ENCODE measurements at places on chromosomes 7 and 10.

DNA sequence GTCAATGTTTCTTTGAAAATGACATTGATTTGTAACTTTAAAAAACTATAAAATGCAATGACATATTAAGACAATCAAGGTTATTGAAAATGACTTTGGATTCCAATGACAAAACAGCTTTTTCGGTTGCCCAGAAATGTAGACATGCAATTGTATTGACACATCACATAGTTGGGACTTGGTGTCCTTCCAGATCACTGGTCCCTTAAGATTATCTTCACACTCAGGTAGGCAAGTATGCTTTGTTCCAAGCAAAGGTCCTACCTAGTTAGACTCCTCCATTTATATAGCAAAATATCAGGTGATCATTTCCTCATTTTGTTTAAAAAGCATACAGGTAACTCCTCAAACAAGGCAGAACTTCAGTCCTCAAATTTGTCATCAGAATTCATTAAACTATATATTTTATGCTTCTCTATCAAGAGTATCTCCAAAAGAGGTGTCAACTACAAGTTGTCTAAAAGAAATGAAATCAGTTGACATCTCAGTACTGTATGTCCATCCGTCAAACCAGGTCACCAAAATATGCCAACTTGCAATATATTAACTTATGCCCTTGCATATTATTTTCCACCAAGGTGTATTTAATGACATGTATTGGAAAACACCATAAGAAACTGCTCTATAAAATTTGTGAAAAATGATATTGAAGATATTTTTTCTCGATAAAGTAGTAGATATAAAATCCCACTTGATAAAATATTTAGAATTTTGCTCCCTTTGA, 64.6 kb downstream of the TSPAN12 start:
- DNase-seq: no peak

- DNase-seq: no peak
These were observed 155.8 kb downstream of the MLLT10 start for GRCh38 chr10:21689881-21690280.

DNA sequence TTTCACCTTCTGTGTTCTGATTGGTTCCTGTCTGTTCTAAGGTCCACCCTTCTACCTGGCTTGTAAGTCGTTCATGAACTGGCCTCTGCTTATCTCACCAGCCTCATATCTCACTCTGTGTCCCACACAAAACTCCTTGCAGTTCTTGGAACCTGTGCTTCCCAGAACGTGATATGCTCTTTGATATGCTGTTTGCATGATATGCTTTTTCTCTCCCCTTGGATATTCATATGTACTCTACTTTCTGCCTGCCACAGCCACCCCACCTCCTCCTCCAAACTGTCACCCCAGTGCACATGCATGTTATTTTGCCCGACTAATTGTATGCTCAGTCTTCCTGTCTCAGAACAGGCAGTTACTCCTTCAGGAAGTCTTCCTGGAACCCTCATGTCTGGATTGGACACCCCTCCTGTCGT, 1.9 kb upstream of the ITPRIP start:
- no peak for DNase-seq

- DNase-seq: no peak
These were observed 218.8 kb downstream of the AUTS2 start for GRCh38 chr7:69817121-69817520.

GRCh38 chr10:78505657-78506056, 472.0 kb downstream of the RPS24 start:
- no peak for DNase-seq

DNA sequence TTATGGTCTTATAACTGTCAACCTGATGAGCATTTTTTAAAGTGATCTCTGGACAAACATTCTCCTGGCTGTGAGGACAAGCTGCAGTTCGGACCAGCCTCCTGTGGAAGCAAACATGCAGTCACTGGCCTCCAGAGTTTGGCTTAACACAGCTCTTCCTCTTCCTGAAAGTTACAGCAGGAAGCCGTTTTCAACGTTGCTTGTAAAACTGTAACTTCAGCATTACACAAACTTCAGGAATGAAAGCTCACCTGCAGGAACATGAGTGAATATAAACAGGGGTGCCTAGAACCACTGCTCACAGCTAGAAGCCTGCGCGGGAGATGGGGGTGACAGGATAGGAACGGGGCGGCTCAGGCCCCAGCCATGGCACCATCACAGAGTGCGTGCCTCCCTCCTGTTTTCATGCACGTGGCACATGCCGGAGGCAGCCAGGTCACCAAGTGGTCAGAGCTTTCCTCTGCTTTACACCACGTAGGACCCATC, 292.9 kb upstream of the PITRM1 start:
- no peak for DNase-seq

GRCh38 chr7:101562531-101563197, 66.4 kb downstream of the MYL10 start:
- no peak for DNase-seq

DNA sequence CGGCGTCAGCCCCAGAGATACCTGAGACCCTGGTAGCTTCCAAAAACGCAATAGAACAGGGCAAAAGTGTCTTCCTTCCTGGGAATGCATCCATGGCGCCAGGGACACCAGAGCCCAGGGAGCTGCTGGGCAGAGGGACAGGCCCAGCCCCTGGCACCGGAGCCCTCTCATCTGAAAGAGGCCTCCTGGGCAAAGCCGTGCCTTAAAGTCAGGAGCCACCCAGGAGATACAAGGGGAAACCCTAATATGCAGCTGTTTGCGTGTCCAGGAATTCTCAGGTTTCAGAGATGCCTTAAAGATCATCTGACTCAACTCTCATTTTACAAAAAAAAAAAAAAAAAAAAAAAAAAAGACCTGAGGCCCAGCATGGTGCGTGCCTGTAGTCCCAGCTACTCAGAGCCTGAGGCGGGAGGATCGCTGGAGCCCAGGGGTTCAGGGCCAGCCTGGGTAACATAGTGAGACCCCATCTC, 28.0 kb downstream of the NUDT1 start:
- DNase-seq: no peak

DNA sequence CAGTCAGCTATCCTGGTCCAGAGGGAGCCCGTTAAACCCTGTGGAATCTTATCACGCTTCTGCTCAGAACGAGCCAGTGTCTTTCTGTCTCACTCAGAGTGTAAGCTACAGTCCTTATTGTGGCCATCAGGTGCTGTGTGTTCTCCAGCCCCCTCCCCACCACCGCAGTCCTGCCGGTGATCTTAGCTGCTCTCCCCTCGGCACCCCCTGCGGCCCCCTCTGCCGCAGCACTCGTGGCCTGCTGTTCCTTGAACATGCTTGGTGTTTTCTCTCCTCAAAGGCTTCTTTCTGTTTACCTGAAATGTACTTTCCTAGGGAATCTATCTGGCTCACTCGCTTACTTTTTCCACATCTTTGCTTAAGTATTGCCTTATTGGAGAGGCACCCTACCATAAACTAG, 38.2 kb upstream of the TMEM236 start:
- DNase-seq: no peak

- DNase-seq: no peak
These were observed 172.9 kb downstream of the LRRC4 start for GRCh38 chr7:127858091-127858914.

DNA sequence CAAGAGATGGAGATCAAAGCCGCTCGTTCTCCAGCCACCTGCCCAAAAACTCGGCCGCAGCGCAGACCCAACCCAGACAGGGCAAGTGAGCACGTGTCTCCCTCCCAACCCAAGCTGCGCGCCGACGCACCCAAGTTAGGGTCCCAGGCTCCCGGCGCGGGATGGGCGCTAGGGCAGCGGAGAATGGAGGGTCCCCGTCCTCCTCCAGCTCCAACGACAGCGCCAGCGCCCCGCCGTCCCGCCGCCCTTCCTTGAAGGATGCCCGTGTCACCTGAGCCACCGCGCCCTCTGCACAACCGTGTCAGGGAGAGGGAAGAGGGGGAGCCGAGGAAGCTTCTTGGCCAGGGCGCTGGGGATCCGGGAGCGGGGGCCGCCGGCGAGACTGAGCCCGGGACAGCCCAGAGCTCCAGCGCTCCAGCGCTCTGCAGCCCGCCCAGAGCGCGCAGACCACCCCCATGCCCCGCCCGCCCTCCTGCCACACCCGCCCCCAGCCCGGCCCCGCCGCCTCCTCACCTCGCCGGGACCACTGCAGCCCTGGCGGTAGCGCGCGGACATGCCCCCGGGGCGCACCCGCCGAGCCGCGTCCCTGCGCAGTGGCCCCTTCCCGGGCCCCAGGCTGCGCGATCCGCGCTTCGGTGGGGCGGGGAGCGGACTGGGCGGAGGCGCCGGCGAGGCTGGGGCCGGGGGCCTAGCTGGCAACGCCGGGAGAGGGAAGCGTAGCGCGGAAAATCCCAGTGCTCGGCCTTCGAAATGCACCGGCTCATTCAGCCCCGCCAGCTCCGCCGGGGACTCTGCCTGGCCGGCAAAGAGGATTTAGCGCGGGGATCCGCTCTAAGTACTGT, at the start of gene SLC16A12:
Gene SLC16A12, minus strand, starts transcription at position 424 of the 842 bp plus-strand sequence. CDS start 73,016 bp downstream, outside the sequence.
- no peak for DNase-seq

DNA sequence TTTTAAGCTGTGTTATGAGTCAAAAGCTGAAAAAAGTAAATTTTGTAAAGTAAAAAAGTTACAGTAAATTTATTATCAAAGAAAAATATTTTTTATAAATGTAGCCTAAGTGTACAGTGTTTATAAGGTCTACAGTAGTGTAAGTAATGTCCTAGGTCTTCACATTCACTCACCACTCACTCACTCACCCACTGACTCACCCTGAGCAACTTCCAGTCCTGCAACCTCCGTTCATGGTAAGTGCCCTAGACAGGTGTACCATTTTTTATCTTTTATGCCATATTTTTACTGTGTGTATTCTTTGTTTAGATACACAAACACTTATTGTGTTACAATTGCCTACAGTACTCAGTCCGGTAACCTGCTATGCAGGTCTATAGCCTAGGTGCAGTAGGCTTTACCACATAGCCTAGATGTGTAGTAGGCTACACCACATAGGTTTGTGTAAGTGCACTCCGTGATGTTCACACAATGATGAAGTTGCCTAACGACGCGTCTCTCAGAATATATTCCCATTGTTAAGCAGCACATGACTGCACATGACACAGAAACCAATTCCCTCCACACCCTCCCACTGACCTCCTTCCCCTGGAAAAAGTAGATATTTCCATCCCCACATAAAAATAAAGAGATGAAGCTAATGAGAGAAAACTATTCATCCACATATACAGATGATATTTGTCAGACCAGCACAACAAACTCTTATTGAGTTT, 44.8 kb upstream of the FGL2 start:
- DNase-seq: no peak

GRCh38 chr7:127250312-127251035, 2.3 kb downstream of the GRM8 start:
- DNase-seq: no peak

GRCh38 chr10:97534746-97535367, 36.1 kb downstream of the UBTD1 start:
- DNase-seq: peak; percentile 16

DNA sequence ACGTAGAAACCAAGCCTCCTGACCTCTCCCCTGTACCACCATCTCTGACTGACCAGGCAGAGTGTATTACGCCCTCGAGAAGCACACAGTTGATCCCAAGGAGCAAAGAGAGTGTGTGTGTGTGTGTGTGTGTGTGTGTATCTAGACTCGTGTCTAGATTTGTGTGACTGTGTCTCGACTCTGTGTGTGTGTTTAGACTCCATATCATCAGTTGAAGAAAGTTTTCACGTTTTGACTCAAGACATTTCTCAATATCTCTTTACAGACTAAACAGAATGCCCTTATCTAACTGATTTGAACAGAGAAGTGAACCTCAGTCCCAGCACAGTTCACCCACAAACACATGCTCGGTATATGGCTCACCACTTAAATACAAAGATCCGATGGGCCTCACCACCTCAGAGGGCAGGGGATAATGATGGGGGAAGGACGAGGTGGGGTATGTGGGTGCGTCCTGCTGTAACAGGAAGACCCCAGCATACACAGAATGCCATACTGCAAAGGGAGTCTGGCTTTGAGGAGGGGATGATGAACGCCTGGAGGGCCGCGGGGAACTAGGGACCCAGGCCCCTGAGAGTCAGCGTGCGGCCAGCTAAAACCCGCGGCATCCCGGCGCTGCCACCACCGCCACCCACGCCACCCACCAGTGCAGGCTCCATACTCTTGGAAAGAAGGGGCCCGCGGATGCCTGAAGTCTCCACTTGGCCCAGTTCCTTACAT, 780 bp downstream of the ALDH18A1 start:
- no peak for DNase-seq

DNA sequence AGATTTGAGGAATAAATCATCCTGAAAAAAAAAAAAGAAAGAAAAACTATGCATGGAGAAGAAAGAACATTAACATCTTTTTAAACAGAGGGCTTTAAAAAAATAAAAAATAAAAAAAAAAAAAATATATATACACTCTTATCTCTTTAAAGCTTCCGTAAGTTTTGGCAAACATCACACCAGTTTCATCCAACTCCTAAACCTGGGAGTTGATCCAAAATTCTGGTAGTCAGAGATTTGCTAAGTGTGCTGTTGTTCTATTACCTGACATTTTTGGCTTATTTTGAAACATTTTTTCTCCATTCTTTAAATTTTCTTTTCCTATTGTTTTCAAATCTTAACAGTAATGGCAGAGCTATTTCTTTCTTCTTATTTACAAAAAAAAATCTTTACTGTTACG, 273.1 kb downstream of the AGMO start:
- DNase-seq: no peak

- DNase-seq: no peak
These were observed 94.7 kb upstream of the RAB11FIP2 start for GRCh38 chr10:118141471-118141870.

GRCh38 chr7:23353172-23353571, 54.0 kb downstream of the MALSU1 start:
- no peak for DNase-seq

- no peak for DNase-seq
These were observed 32.7 kb downstream of the TSPAN15 start for GRCh38 chr10:69483963-69484362.

- DNase-seq: no peak
These were observed 362.0 kb upstream of the NFE2L3 start for GRCh38 chr7:25789701-25790640.

DNA sequence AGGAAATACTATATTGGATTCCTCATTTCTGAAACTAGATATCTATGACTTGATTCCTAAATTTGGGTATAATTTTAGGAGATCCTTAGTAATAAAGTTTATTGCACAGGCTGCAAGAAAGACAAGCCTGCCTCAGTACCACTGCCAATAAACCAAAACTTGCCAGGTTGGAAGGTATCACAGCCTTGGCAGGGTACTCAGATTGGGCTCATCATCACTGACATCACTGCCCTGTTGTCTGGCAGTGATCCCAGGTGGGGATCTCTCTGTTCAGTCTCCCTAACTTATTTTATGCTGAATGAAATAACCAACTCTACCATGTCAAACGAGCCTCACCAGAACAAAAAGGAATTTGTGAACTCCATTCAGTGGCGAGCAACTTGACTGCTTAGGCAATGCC, 18.8 kb downstream of the FIGNL1 start:
- DNase-seq: no peak

DNA sequence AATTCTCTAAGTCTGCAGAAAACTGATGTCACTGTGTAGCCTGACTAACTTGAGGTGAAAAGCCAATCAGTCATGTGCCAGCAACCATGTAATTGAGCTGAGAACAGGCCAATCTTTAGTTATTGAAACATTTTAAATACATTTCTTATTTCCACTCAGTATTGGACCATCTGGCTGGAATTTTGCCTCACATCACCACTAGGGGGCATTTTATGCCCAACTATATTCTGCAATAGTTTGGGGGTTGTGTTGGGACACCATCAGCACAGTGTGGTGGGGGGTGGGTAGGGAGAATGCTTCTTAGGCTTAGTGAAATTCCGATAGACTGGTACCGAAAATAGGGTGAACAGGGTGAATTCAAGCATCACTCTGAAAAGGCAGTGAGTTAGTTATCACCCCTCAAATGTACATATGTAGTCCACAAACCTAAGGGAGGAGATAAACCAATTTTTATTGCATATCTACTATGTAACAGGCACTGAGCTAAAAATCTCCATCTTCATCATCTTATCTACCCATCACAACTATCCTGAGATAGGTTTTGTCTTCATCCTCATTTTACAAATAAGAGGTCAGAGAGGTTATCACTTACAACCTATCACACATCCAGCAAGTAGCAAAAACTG, 17.8 kb downstream of the NPSR1 start:
- DNase-seq: no peak

All from activated T-cell treated with anti-CD3 and anti-CD28 coated beads for 24 hours (primary cell).